Fibroblast of pulmonary artery (primary cell): ENCODE measurements at places on chromosomes 16 and 17.

DNA sequence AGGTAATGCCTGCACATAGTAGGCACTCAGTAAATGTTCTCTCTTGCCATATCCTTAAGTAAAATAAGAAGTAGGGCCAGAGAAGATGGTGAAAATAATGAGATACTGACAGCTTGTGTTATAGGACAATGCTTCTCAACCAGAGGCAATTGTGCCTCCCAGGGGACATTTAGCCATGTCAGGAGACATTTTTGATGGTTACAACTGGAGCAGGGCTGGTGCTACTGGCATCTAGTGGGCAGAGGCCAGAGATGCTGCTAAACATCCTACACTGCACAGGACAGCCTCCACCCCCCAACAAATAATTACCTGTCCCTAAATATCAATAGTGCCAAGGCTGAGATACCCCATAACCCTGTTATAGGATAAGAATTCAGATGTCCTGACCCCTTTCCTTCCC is 1.7 kb downstream of the RAD51D start:
- peak; percentile 55 for DNase-seq

- peak; percentile 69 for DNase-seq
Measured at GRCh38 chr16:31386157-31386984, 6.8 kb upstream of the ITGAD start.

DNA sequence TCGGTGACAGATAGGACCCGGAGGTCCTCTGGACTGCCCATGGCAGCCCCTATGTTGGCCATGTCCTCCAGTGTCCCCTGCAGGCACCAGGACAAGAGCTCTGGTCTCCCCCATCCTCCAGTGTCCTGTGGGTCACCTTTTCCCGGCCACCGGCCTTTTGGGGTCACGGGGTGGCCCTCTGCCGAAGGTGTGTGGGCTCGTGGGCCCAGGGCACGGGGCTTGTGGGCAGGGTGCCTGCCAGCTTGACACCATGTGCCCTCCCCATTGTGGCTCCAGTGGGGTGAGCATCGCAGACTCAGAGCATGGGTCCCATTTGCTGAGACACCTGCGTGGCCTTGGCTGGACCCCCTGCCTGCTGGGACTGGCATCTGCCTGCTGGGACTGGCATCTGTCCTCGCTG is 18.1 kb downstream of the GSE1 start:
- DNase-seq: no peak

- DNase-seq: no peak
Measured at GRCh38 chr17:44061446-44061845, 5.0 kb downstream of the LSM12 start.

DNA sequence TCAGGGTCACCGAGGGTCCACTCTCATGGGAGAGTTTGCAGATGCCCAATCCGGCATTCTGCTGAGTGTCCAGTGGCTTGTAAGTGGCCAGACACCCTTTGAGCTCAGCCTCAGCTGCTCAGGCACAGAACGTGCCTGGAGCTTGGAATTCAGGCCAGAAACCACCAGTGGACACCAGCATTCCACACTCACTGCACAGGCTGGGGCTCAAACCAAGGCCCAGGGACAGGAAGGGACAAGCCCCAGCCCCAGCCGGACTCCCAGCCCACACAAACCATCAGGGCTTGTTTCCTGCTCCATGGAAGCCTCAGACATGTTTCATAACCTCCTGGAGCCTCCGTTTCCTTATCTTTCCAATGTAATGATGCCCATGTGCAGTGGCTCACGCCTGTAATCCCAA is 5.0 kb upstream of the NPRL3 start:
- peak; percentile 7 for DNase-seq

DNA sequence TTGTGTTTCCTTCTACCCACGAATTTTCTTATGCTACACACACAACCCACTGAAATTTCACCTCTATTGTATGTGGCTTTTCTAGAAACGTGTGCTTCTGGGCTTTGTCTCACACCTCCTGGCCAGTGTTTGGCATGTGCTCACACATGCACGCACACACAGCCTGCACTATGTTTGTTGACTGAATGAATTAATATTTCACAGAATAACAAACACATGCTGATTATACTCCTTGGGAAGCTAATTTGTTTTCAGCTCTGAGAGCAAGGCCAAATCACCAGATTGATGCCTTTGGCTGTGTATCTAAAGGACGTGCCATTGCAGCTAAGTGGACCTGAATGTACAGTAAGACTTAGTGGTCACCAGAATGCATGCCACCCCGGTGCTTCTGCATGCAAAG is 210.7 kb downstream of the WWOX start:
- no peak for DNase-seq

DNA sequence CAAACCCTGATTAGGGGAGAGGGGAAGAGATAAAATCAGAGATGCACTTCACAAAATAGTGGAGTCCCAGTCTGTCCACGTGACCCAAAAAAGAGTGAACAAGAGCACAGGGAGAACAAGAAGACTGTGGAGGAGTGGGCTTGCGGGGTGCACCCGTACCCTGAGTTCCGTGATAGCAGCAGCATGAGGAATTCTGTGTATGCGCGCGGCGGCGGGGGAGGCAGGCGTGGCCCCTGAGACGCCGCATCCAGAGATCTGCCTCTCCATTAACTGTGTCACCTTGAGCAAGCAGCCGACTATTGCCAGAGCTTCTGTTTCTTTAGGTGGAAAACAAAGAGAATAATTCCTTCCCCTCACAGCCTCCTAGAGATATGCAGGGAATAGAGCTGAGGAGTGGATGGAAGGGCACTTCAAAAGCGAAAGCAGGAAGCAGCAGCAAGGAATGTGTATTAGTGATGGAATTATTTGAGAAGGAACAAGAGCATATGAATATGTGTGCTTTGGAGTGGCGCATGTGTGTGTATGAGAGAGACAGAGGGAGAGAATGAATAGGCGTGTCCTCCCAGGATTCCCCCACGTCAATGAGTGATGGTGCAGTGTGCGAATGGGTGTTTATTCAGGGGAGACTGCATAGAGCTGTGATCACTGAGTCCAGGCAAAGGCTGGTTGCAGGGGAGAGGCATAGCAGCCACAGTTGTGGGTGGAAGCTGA is 10.4 kb upstream of the SOX9 start:
- DNase-seq: no peak

GRCh38 chr17:53629188-53629587 is 193.5 kb upstream of the KIF2B start:
- DNase-seq: peak; percentile 35

- no peak for DNase-seq
Measured at GRCh38 chr16:3007059-3007956, 5.4 kb upstream of the CLDN9 start.

DNA sequence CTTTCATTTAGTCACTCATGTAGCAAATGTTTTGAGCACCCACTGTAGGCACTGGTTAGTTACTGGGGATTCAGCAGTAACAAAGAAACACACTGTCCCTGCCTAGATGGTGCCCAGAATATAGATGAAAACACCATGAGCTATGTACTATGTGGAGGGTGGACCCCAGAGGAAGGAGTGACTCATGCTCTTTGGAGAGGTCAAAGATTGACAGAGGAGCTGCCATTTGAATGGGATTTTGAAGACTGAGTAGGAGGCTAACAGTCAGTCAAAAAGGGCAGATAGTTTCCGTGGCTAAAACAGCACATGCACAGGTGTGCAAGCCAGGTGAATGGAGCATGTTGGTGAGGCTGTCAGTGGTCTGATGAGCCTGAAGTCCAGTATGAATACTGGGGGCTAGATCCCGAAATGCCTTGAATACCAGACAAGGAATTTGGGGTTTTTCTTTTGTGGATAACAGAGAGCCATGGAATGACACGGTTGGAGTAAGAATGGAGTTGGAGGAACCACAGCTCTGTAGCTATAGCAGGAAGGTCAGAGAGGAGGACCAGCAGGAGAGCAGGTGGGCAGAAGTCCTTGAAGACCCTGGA is 6.1 kb downstream of the IL21R start:
- peak; percentile 51 for DNase-seq

DNA sequence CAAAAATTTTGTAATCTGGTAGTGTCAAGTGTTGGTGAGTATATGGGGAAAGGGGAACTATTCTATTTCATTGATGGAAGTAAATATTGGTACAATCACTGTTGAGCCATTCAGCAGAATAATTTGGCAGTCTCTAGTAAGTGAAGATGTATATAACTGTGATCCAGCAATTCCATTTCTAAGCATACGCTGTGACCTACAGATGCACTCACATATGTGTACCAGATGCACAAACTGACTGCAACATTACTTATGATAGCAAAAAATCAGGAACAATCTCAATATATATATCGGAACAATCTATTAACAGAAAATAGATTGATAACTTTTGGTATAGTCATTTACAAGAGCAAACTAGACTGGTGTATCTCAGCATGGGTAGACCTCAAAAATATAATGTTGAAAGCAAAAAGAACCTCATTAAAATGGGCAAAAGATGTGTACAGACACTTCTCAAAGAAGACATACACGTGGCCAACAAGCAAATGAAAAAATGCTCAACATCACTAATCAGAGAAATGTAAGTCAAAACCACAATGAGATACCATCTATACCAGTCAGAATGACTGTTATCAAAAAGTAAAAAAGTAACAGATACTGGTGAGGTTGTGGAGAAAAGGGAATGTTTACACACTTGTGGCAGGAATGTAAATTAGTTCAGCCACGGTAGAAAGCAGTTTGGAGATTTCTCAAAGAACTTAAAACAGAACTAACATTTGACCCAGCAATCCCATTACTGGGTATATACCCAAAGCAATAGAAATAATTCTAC is 20.7 kb downstream of the ADAP2 start:
- DNase-seq: no peak

DNA sequence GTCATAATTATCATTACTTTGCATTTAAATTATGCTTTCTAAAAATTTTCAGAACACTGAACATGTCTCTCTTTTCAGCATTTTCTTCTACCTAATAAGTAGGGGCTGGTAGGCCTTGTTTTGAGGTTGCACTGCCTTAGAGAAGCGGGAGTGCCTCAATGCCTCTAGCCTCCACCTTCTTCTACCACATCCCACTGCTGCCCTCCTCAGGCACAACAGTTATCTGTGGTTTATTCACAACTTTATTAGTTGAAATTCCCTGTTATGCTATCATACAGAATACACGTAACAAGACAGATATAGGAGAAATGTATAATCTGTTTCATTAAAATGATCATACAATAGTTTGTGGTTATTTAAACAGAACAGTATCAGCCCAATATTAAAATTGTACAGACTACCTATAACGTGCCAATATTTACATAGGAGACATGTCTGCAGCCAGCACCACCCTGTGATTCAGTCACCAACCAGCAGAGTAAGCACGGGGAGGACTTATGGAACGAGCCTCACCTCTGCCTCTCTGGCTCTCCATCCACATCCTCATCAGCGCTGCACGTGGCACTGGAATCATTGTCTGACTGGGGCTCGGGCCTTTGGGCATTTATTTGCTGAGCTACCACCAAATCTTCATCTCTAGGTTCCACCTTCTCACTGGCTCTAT is 101.2 kb downstream of the TTC19 start:
- DNase-seq: peak; percentile 66

- no peak for DNase-seq
Measured at GRCh38 chr16:49468611-49469310, 95.2 kb downstream of the C16orf78 start.

- peak; percentile 22 for DNase-seq
Measured at GRCh38 chr16:74297145-74297665, 591 bp downstream of the PSMD7 start.

GRCh38 chr17:72119873-72120641 is 763 bp upstream of the SOX9 start:
- DNase-seq: peak; percentile 77

DNA sequence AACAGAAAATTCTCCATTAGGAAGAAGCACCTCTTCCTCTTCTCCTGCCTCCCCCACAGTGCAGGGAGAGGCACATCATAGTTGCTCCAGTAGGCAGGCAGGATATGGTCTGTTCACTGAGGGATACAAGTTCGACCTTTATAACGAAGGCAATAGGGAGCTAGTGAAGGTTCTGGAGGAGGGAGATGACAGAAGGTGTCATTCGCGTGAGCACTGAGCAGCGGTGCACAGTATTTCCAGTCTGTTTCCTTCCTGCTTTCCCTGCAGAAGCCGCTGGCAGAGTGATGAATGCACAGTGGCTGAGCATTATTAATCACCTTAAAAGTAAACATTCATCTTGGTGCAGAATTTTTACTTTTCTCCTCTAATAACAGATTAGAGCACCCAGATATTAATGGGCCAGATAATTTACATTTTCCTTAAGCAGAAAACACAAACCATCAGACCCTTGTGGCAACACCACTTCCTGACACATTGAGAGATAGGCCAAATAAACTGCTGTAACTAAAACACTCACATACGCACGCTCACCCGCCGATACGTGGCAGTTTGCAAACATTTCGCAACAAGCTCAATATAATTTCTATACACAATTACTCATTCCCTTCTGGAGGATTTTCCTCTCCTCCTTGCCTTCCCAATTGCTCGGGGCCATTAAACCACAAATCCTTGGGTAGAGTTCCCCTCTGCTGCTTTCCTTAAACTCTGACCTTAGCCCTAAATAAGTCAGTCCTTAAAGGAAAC is 69.5 kb downstream of the AIPL1 start:
- peak; percentile 24 for DNase-seq

- peak; percentile 95 for DNase-seq
Measured at GRCh38 chr17:28750178-28751047, 6.6 kb downstream of the TRAF4 start.

GRCh38 chr17:82303944-82304808 is 13.2 kb downstream of the CD7 start:
- peak; percentile 59 for DNase-seq

- no peak for DNase-seq
Measured at GRCh38 chr17:52158450-52159042, at the start of gene CA10. Gene CA10 (minus strand): TSS chr17:52158714.

DNA sequence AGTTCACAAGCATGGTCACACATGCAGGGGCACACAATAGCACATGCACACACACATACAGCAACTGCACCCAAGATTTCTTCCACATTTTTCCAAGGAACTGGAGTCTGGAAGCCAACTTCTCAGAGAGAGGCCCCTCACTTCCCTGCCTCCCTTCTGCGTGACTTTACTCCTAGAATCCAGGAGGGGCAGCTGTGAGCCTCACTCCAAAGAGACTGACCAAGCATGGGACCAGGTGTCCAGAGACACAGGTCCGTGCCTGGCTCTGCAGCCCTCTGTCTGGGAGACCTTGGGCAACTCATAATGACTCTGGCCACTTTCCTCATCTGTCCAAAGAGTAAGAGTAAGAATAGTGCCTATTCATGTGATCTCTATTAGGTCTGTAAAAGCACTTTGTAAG is 104.7 kb upstream of the TMEM132E start:
- DNase-seq: no peak

- DNase-seq: peak; percentile 88
Measured at GRCh38 chr17:50931144-50931908, 65.2 kb upstream of the TOB1 start.

- no peak for DNase-seq
Measured at GRCh38 chr16:67979955-67980678, at the start of gene DPEP3. Gene DPEP3 (minus strand): TSS chr16:67980499. CDS start chr16:67980380, 119 bp downstream.
